Activated naive CD4-positive, alpha-beta T cell treated with Interleukin-2 at 50 U/mL for 16 hours (primary cell): ENCODE measurements at places on chromosomes 6 and 20.

GRCh38 chr6:79334674-79335073 is 100.2 kb upstream of the HMGN3 start:
- no peak for DNase-seq

- DNase-seq, result no peak
Observed at GRCh38 chr20:16819483-16819882, 71.3 kb downstream of the OTOR start.

DNA sequence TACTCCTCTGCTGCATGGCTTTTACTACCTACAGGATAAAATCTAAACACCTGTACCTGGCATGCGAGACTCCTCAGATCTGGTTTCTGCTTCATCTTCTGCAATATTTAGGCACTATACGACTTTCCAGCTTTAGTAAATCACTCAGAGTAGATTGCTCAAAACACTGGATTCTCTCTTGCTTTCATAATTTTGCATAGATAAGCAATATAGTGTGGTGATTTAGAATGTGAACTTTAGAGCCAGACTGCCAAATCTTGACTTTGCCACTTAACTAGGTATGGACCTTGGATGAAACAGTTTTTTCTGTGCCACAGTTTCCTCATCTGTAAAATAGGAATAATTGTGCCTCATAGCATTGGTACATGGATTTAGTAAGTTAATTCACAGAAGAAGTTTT is 28.9 kb downstream of the CEP57L1 start:
- DNase-seq, result no peak

GRCh38 chr20:16775961-16776360 is 27.8 kb downstream of the OTOR start:
- DNase-seq, result no peak

GRCh38 chr20:23290761-23291574 is 59.6 kb upstream of the NXT1 start:
- DNase-seq, result no peak

DNA sequence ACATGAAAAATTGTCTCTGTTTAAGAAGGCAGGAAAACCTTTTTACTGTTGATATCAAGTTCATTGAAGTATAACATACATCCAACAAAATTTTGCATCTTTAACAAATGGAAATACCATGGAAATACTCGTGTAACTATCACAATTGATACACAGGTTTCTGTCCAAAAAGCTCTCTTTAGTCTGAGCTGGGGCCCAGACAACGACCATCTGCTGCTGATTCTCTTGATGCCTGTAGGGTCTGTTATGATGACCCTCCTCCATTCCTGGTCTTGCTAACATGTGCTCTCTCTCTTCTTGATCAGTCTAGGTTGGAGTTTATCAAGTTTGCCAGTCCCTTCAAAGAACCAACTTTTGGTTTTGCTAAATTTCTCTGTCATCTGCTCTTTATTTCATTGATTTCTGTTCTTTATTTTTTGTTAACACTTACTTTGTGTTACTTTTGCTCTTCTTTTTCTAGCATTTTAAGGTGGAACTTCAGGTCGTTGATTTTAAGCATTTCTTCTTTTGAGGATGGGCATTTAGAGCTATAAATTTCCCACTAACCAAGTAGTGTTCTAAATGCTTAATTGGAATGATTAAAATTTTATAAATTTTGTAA is 116.8 kb downstream of the PSMB1 start:
- DNase-seq, result no peak

- no peak for DNase-seq
Observed at GRCh38 chr6:9056556-9056955, 621.2 kb upstream of the SLC35B3 start.

DNA sequence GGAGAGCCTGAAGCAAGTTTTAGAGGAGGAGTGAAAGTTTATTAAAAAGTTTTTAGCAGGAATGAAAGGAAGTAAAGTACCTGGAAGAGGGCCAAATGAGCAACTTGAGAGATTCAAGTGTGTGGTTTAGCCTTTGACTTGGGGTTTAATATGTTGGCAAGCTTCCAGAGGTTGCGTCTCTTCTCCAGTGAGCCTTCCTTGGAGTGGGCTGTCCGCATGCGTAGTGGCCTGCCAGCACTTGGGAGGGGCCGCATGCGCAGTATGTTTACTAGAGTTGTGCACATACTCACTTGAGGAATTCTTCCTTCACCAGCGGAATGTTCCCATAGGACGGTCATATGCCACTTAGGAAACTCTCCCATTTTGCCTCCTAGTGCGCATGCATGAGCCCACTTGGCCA is 235.2 kb downstream of the ALDH8A1 start:
- DNase-seq, result no peak

GRCh38 chr6:86952991-86953390 is 15.7 kb downstream of the HTR1E start:
- DNase-seq, result no peak

DNA sequence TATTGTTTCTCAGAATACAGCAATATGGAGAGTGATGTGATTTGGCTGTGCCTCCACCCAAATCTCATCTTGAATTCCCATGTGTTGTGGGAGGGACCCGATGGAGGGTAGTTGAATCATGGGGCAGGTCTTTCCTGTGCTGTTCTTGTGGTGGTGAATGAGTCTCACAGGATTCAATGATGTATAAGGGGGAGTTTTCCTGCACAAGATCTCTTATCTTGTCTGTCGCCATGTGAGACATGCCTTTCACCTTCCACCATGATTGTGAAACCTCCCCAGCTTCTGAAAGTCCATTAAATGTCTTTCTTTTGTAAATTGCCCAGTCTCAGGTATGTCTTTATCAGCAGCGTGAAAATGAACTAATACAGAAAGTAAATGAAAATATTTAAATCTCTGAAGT is 234.8 kb upstream of the TENT5A start:
- no peak for DNase-seq
